ENCODE measurements at places on chromosomes 7 and 10.

GRCh38 chr7:74405899-74406512 lies 47.7 kb upstream of the GTF2IRD1 start:
- DNase-seq: no peak

DNA sequence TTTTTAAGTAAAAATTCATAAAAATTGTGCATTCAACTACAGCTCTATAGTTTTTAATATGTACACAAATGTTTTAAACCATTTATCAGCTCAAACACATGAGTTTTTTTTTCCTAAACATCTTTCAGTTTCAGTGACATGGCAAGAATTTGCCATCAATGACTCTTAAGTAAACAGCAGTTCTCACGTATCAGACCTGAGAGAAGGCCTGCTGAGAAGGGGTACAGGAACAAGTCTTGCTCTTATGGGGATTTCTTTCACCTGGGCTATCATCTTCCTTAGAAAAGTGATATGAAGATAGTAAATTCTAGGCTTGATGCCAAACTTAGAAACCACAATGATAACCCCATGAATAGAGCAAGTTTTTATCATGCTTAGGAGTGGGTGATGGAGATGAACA lies 467.8 kb downstream of the ARL4A start:
- DNase-seq: no peak

DNA sequence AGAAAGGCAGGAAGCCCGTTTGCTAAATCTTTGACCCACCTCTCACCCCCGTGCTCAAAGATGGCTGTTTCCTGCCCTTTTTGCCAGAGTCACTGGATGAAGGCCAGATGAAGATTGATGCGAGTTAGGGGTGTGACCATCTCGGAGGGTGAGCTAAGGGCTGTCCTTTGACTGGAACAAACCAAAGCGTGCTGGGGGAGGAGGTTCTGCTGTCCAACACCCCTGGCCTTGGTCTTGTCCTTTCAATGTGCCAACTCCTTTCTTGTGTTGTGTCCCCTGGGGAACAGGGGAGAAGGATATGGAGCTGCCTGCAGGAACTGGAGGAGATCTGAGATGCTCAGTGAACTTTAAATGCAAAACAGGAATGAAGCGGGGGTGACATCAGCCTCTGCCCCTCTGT lies 90.3 kb upstream of the ADAM12 start:
- DNase-seq: no peak

DNA sequence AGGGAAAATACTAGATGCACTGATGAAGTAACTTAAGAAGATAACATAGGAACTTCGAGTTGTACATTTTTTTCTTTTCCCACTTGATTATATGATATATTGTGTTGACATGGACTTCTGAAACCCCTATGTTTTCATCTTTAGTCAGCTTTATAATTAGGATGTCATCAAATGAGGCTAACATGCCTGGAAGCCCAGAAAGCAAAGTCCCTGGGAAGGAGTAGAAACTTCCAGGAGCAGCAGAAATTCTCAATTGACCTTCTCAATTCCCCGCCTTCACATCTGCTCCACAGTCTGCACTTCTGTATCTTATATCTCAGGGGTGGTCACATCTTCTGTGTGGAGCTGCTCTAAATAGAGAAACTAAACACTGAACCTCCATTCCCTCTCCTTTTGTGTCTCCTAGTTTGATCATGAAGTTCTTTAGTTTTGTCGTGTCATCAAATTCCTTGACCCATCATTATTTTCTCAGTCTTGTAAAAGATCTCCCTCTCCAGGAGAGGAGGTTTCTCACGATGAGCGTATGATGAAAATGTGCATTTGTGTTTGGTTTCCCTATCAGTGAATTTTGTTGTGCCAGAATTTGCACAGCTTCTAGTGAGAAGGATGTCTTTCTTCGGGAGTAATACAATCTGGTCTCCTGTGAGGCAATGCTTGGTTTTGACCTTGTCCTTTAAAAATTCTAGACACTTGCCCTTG lies 303.3 kb downstream of the SUGCT start:
- no peak for DNase-seq

DNA sequence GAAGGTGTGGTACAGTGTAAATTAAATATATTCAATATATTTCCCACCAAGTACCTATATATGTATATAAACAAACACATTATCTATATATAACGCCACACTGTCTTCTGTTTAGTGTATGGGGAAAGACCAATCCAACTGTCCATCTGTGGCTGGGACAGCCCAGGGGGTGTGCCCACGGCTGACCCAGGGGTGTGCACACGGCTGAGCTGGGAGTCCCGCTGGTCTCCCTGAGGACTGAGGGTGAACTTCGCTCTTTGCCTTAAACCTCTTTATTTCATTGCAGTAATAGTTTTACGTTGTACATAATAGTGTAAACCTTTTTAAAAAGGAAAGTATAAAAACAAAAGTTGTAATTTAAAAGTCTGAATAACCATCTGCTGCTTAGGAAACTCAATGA lies 6.3 kb downstream of the EN2 start:
- DNase-seq: no peak
